Muscle of leg (tissue), 16 donors: ENCODE measurements at places on chromosomes 4 and X.

DNA sequence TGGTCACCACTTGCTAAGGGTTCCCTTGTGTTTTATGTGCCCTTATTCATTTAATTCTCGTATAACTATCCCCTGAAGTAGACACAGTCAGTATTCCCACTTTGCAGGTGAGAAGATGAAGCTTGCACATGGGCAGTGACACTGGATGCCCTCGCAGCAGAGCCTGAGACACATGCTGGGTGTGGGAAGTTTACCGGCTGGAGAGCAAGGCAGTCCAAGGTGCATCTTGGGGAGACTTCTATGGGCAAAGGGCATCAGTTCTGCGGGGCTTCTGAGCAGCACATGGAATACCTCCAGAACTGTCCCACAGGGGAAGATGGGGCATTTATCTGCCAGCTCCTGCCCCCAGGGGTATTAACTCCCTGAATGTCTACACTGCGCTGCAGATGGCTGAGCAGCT is 92.2 kb downstream of the SLC2A9 start:
- peaks cover 14% of the 10 kb centered on the region for H3K4me1 ChIP-seq
- no peak overlapping the region for H3K4me3 ChIP-seq
- DNase-seq: no peak
- no peaks in the 10 kb centered on the region for H3K27me3 ChIP-seq
- H3K27ac ChIP-seq: no peak overlapping the region
- no peaks in the 10 kb centered on the region for H3K36me3 ChIP-seq

DNA sequence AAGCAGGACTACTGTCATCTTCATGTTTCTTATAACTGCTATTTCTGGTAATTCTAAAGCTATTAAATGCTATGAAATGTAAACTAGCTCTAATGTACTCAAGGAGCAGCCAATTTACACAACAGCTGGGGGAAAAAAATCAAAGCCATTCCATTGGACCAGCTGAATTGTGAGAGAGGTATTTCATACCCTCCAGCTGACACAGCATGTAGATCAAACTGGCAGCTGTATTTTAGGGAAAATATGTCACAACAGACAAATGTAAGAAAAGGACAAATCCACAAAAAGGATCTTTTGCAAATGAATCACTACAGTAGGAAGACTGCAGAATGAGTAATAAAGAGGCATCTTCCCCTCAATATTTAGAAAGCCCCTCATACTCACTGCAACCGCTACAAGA is 65.2 kb upstream of the FAM47B start:
- DNase-seq: peak; percentile 53
- no peaks in the 10 kb centered on the region for H3K36me3 ChIP-seq
- no peak overlapping the region for H3K4me3 ChIP-seq
- H3K27me3 ChIP-seq: peaks cover 2% of the 10 kb centered on the region
- H3K27ac ChIP-seq: no peak overlapping the region

- peak overlapping the region; percentile 93 for H3K27ac ChIP-seq
- no peaks in the 10 kb centered on the region for H3K36me3 ChIP-seq
- peaks cover 68% of the 10 kb centered on the region for H3K27me3 ChIP-seq
- peak; percentile 37 for DNase-seq
Measured at GRCh38 chrX:107742700-107743191, 32.8 kb downstream of the TSC22D3 start.

DNA sequence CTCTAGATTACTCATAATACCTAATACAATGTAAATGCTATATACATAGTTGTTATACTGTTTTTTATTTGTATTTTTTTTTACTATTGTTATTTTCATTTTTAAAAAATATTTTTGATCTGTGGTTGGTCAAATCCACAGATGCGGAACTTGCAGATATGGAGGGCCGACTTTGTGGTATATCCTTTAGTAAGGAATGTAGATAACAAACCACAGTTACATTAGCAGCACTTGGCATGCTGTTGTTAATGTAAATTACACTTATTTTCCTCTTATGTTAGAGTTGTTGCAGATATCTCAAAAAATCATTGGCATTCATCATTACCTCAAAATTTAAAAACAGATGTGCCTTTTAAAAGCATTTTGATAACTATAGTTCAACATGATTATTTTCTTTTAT is 151.0 kb downstream of the TMEM164 start:
- H3K27ac ChIP-seq: no peak overlapping the region
- H3K4me3 ChIP-seq: no peak overlapping the region
- no peaks in the 10 kb centered on the region for H3K4me1 ChIP-seq
- H3K36me3 ChIP-seq: no peaks in the 10 kb centered on the region

DNA sequence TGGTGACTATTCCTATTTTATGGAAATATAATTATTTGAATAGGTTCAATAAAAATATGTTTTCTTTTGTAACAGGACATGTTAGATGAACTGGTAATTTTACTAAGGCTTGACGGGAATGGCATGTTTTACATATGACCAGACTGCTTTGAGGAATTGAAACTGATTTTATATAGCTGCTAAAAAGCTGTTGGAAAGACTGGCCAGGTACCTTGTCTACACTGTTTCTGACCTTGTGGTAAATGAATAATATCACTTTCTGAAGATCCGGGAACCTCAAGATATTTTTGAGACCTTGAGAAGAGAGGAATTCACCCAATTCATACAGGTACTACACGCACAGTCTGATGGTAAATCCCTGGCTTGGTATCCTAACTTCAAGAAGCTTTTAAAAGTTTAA is 42.1 kb upstream of the USP46 start:
- no peak overlapping the region for H3K4me3 ChIP-seq
- DNase-seq: no peak
- H3K4me1 ChIP-seq: no peaks in the 10 kb centered on the region
- H3K36me3 ChIP-seq: no peaks in the 10 kb centered on the region
